Smooth muscle cell of the pulmonary artery (primary cell): ENCODE measurements at places on chromosomes 12 and 14. TPM values are rescaled to one million over a fixed set of nuclear protein-coding genes. Genes with fewer than 3 reads are reported as not detected.

KLRD1 gene
- 0.50 and 0.65 TPM in 2 replicates for total RNA-seq

EML5 gene
- 0.13 and 0.20 TPM in 2 replicates for total RNA-seq

CBLN3 gene
- total RNA-seq: 3.5 and 4.2 TPM in 2 replicates

RNU4-1 gene
- total RNA-seq: under 0.01 TPM in 1 of 2 replicates, not detected in the other

FGF23 gene
- total RNA-seq: not detected in 2 replicates

RAPGEF3 gene
- 3.9 and 5.6 TPM in 2 replicates for total RNA-seq

ESR2 gene
- total RNA-seq: 0.07 and 0.33 TPM in 2 replicates

CRY1 gene
- total RNA-seq: 9.8 TPM in 2 replicates

LRRC10 gene
- total RNA-seq: not detected in 2 replicates

TAS2R31 gene
- 3.7 and 6.7 TPM in 2 replicates for total RNA-seq

CLEC4C gene
- not detected in 2 replicates for total RNA-seq

MIP gene
- total RNA-seq: 0.13 TPM in 1 of 2 replicates, not detected in the other

BCL11B gene
- total RNA-seq: under 0.01 TPM in 2 replicates

CHGA gene
- not detected in 2 replicates for total RNA-seq

CISTR gene
- not detected in 2 replicates for total RNA-seq

NID2 gene
- total RNA-seq: 183 and 734 TPM in 2 replicates

SERPINA12 gene
- not detected in 2 replicates for total RNA-seq

LRFN5 gene
- 0.59 and 11.3 TPM in 2 replicates for total RNA-seq

PLCZ1 gene
- not detected in 2 replicates for total RNA-seq

TBX5 gene
- 1.9 and 2.0 TPM in 2 replicates for total RNA-seq

NDUFB1 gene
- 64.1 and 122 TPM in 2 replicates for total RNA-seq

ITGA7 gene
- 77.4 and 184 TPM in 2 replicates for total RNA-seq

SERPINA6 gene
- total RNA-seq: not detected in 2 replicates

DACT1 gene
- 28.3 and 43.4 TPM in 2 replicates for total RNA-seq

WDR20 gene
- total RNA-seq: 14.8 and 16.6 TPM in 2 replicates

TAS2R46 gene
- total RNA-seq: 2.6 and 4.8 TPM in 2 replicates

SARNP gene
- total RNA-seq: 44.2 and 48.0 TPM in 2 replicates

BHLHE41 gene
- 5.3 and 6.1 TPM in 2 replicates for total RNA-seq

PROX2 gene
- total RNA-seq: not detected in 2 replicates

RNASE12 gene
- not detected in 2 replicates for total RNA-seq

GPRC5D gene
- 0.13 TPM in 1 of 2 replicates, not detected in the other for total RNA-seq

HHIPL1 gene
- total RNA-seq: 15.0 and 24.1 TPM in 2 replicates

MANSC4 gene
- total RNA-seq: not detected in 2 replicates

GPD1 gene
- 0.13 and 0.20 TPM in 2 replicates for total RNA-seq

ACOT6 gene
- total RNA-seq: not detected in 2 replicates

LRIG3 gene
- total RNA-seq: 24.5 and 29.3 TPM in 2 replicates

RPS6KL1 gene
- total RNA-seq: 0.13 and 0.43 TPM in 2 replicates

IFNG-AS1 gene
- total RNA-seq: 0.07 TPM in 1 of 2 replicates, not detected in the other

ACSM4 gene
- not detected in 2 replicates for total RNA-seq
